EH (cell line): ENCODE measurements at places on chromosomes 1 and 21.

- DNase-seq, result no peak
Observed at GRCh38 chr1:86346388-86346787, 49.7 kb downstream of the ODF2L start.

- no peak for DNase-seq
Observed at GRCh38 chr1:156772728-156773497, 5.6 kb downstream of the PRCC start.

GRCh38 chr1:209427277-209427676 lies 156.2 kb upstream of the CAMK1G start:
- DNase-seq, result no peak

- no peak for DNase-seq
Observed at GRCh38 chr1:192005976-192006375, 152.3 kb upstream of the RGS18 start.

- DNase-seq, result no peak
Observed at GRCh38 chr21:31846690-31847089, 26.1 kb upstream of the HUNK start.

GRCh38 chr1:87986130-87986866 lies 657.6 kb downstream of the LMO4 start:
- DNase-seq, result no peak

GRCh38 chr1:224582041-224582440 lies 34.1 kb upstream of the CNIH3 start:
- DNase-seq, result no peak

- peak; percentile 97 for DNase-seq
Observed at GRCh38 chr1:94925561-94926125, 1.3 kb downstream of the CNN3 start.

- no peak for DNase-seq
Observed at GRCh38 chr1:22252251-22252650, 109.4 kb upstream of the WNT4 start.

- DNase-seq, result no peak
Observed at GRCh38 chr1:32818804-32819541, 1.5 kb downstream of the S100PBP start.

- DNase-seq, result peak; percentile 62
Observed at GRCh38 chr1:180178511-180179161, 24.0 kb downstream of the QSOX1 start.

GRCh38 chr1:241447031-241447644 lies 72.4 kb downstream of the FH start:
- peak; percentile 31 for DNase-seq

GRCh38 chr1:24186993-24187790 lies at the start of gene IFNLR1:
IFNLR1 (minus strand) TSS chr1:24187289; CDS start chr1:24187248, 41 bp downstream.
- peak; percentile 20 for DNase-seq

DNA sequence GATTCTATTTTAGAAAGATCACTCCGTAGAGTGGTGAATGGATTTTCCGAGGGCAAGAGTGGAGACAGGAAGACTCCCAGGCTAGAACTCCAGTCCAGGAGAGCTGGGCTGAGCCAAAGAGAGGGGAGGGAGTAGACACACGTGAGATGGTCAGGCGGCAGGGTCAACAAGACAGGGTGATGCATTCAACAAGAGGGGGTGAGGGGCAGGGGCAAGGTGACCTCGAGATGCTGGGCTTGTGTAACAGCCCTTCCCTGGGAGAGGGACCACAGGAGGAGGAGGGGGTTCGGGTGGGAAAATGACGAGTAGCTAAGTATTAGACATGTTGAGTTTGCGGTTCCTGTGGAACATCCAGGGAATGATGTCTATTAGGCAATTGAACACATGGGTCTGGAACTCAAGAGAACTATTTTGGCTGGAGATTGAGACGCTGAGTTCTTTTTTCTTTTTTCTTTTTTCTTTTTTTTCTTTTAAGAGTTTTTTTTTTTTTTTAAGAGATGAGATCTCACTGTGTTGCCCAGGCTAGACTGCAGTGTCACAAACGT lies 13.3 kb downstream of the RSPO1 start:
- DNase-seq, result peak; percentile 3

GRCh38 chr21:45875416-45875760 lies 106.2 kb upstream of the COL6A1 start:
- DNase-seq, result no peak

GRCh38 chr1:113303267-113303666 lies 87.0 kb upstream of the MAGI3 start:
- DNase-seq, result no peak

GRCh38 chr1:40143891-40144575 lies 17.2 kb upstream of the RLF start:
- DNase-seq, result peak; percentile 71

- no peak for DNase-seq
Observed at GRCh38 chr1:83807821-83808220, 191.1 kb downstream of the TTLL7 start.

- no peak for DNase-seq
Observed at GRCh38 chr1:6914706-6915105, 129.5 kb downstream of the CAMTA1 start.
